ENCODE measurements at places on chromosomes 5 and 9.
A peak's percentile ranks its signal among the peaks of the same experiment; 100 is the strongest.

GRCh38 chr9:36008774-36009300, 27.9 kb upstream of the RECK start:
- DNase-seq, result peak; percentile 67

GRCh38 chr5:69451941-69452647, 37.2 kb downstream of the MARVELD2 start:
- no peak for DNase-seq

DNA sequence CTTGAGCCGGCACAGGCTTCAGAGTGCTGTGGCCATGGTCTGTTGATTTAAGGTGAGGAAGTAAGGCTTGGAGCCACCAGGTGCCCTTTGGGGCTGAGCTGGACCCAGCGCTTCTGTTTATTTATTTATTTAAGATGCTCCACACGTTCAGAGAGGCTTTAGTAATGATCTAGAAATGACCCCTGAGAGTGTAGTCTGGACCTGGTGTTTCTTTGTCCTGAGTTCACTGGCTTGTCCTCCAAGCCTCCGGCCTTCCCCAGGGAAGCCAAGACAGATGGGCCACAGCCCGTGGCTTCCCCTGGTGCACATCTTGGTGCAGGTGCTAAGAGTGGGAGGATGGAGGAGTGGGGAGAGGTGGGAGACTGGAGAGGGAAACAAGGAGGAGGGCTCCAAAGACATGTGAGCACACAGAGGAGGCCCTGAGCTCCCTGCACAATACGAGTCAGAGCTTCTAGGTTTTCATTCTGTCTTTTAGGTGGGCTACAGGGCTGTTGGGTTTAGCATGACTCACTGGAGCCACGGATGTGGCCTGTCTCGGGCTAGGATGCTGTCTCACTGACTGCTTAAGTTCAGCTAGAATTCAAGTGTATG, 56.9 kb downstream of the AHRR start:
- DNase-seq, result no peak

DNA sequence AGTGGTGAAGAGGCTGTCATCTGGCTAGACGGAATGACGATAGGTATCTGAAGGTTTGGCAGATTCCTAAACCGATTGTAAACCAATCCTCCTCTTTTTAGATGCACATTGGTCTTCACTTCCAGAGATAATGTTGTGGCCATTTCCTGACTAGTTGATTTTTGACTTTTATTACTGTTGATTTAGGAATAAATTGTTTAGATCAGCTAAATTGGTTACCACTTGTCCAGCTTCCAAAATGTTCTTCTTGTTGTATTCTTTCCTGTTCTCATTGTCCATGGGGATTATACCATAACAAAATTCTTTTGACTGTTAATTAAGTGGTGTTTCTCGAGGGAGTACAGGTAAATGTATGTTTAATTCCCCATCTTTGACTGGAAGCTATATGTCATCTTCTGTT, 119.7 kb downstream of the MACROH2A1 start:
- DNase-seq, result no peak

DNA sequence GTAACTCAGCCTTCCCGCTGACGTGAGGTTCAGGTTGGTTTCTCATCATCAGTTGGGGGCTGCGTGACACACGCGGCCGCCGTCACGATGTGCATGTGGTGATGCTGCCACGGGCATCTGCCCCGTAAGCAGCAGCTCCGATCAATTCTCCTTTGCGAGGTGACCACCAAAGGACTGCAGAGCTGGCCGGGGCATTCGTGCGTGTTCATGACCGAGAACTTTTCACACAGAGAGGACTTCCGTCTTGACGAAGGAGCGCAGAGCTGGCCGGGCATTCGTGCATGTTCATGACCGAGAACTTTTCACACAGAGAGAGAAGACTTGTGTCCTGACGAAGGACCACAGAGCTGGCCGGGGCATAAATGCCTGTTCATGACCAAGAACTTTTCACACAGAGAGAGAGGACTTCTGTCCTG, 3.8 kb upstream of the LCN1 start:
- no peak for DNase-seq

GRCh38 chr5:141496038-141496437, 7.2 kb downstream of the PCDHGC5 start:
- DNase-seq, result no peak

- peak; percentile 64 for DNase-seq
Observed at GRCh38 chr9:127955294-127956015, 17.8 kb upstream of the DPM2 start.

DNA sequence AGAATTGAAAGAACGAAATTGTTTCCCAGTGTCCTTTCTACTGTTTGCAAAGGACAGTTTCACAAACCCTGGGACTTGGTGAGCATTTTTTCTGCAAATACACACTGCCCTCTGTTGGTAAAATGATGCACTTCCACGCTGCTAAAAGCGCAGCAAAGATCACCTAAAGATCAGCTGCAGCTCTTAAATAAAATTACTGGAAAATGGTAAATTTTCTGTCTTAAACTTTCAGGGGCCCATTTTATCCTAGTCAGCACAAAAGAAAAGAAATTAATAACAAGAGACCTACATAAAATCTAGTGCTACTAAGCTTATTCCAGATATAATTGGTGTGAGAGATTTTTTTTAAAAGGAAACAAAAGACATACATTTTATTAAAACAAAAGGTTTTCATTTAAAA, 566.0 kb downstream of the CAAP1 start:
- no peak for DNase-seq

DNA sequence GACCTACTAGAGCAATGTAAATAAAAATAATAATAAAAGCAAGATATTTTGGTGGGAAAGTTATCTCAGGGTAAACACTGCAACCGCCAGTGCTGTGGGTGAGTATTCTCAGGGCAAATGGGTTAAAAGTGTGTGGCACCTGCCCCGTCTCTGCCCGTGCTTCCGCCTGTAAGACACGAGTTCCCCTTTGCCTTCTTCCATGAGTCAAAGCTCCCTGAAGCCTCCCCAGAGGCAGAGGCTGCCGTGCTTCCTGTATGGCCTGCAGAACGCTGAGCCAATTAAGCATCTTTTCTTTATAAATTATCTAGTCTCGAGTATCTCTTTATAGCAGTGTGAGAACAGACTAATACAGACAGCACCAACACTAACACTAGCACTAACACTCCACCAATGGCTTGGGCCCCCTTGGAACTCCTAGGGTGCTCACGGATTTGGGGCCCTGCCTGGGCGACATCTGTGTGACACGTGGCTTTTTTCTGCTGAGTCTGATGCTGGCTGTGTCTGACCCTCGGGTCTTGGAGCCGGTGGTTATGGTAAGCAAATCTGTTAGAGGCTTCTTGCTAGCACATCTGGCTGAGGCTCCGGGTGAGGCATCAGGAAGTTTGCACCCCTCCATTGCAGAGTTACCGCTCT, 10.6 kb downstream of the PLEKHG4B start:
- DNase-seq, result no peak

DNA sequence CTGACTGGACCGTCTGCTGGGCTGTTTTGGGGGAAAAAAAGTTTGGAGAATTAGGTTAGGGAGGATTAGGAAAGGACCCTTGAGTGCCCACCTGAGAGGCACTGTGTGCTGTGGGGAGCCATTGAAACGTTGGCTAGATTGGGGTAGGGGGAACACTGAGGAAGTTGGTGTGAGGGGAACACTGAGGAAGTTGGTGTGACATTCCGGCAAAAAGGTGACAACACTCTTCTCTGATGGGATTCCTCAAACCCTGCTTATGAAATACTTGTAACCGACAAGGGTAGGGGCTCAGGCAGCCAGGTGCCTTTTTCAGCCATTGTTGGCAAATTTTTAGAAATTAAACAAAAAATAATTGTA, 1.0 kb downstream of the CYSTM1 start:
- DNase-seq, result no peak

DNA sequence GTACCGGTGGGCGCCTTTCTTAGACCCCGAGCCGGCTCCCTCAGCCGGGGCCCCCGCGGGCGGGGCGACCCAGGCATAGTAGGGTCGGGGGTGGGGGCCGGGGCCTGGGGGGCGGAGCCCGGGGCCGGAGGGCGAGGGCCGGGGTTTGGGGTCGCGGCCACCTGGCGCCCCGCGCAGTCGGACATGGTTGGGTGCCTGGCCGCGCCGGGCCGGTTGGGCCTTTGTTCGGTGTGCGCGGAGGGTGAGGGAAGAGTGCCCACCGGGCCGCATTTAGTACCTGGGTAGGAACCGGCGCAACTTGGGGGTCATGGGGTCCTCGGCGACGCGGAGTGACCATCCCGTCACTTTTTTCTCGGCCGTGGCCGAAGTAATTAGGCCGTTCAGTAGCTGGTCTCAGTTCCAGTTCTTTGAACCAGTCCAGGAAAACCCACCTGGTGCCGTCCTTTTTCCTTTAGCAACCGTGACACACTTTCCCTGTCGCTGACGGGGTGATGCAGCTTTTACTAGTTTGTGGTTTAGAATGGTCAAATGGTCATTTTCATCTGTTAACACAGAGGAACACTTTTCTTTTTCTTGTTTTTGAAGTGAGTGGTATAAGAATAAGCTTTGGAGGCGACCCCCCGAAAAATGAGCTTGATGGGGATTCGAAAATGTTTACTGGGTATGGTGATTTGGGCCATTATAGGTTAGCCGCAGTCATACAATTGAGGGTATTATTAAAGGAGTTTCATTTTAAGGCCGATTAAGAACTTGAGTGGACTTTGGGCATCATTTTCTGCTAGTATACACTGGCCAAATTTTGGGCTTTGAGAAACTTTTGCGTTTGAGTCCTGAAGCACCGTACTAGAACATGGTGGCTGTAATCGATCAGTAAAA, 589 bp downstream of the CKS2 start:
- no peak for DNase-seq

DNA sequence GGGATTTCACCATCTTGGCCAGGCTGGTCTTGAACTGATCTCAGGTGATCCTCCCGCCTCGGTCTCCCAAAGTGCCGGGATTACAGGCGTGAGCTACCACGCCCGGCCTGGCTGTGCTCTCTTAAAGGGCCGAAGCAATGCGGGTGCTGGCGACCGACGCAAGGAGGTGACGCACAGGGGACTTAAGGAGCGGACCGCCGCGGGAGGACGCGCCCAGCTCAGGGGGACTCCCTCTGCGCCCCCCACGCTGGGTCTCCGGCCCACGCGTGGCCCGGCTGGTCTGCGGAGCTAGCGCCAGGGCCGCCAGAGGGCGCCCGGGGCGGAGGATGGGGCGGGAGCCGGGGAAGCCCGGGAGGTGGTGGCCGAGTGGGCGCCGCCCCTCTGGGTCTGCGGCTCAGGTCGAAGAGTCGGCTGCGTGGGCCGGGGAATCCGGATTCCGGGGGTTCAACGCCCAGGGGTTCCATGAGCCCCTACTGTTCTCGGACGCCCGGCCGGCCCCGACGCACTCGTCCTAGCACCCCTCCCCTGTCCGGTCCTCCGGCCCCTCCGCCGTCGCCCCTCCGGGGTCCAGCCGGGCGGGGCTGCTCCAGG, 502 bp upstream of the CERCAM start:
- peak; percentile 67 for DNase-seq

DNA sequence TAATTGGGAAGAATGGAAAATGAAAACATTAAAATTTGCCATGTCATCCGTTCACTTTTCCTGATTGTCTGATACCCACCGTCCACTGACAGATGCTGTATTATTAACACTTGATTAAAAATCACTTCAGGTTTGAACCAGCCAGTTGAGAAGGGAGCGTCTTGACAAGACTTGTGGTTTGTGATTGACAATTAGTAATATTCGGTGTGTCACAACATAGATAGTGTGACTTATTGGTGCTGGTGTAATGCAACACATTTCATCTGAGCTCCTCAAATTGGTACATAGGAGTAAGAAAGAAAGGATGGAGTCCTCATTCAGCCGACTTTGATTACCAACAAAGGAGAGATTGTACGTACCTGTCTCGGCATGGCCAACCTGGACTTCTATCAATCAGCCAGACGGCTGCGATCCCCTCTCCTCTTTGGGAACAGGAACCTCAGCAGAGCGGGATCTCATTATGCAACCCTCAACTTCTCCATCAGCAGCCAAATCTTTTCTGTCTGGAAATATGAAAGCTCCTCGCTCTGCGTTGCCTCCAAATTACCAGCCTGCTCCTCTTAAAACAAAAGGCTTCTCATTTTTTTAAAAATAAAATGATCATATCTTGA, 211.7 kb upstream of the MVB12B start:
- DNase-seq, result no peak

GRCh38 chr5:137497396-137498290, 1.5 kb downstream of the SPOCK1 start:
- DNase-seq, result no peak

DNA sequence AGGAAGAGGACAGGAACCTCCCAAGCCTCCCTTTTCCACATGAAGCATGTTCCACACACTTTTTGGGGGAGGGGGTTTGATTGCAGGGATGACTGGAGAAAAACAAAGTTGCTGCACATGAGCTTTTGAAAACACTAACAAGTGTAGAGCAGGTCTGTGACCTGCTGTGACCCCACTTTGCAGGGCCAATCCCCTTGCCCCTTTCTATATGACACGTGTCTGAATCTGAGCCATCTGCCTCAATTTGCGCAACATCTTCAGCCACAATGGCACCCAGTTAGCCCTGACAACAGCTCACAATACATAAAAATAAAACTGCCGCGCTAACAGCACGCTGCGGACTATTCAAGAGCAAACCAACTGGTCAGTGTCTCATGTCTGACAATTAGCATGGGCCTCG, 227.8 kb upstream of the TBCA start:
- DNase-seq, result no peak

- DNase-seq, result no peak
Observed at GRCh38 chr5:17302604-17303003, 85.2 kb downstream of the BASP1 start.

Measured in effector memory CD8-positive, alpha-beta T cell (primary cell).